Progenitor cell of endocrine pancreas (in vitro differentiated cells): ENCODE measurements at places on chromosomes 4 and X.
A peak's percentile ranks its signal among the peaks of the same experiment; 100 is the strongest.

DNA sequence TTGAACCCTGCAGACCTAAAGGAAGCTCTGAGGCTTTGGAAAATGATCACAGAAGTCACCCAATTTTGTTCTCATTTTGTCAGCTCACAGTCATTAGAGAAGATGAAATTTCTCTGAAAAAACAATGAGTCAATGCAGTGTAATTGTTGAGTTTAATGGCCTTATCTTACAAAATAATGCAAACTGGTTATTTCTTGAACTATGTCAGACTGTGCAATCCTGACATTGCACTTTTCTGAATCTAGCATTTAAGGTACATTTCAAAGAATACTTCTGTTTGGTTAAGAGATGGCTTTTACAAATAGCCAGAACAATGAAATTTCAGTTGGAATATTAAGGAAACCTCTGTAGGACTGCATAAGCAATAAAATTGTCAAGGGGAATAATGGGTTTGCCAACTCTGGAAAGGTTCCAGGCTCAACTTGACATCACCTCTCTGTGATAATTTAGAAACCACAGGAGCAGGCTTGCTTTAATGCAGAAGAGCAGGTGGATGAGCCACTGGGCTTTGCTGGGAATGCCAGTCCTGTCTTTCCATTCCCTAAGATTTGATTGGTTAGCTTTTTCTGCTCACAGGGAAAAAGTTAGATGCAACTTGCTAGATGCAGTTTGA lies 222.8 kb downstream of the FRMPD4 start:
- DNase-seq, result no peak

DNA sequence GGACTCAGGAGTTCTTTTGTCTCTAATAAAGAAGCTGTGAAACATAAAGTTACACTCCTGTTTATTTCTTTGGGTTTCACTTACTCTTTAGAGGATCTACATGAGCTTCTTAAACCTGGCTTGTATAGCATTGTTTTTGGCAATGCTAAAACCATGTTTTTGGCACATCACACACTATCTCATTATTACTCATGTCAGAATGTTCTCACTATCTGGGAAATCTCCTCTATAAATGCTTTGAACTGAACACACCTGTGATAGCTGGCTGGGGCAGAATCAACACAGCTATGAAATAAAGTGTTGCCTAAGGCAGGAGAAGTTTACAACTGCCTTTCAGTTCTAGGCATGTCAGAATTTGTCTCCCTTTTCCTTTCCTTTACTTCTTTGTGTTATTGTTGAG lies 52.6 kb downstream of the SULT1B1 start:
- DNase-seq, result no peak

DNA sequence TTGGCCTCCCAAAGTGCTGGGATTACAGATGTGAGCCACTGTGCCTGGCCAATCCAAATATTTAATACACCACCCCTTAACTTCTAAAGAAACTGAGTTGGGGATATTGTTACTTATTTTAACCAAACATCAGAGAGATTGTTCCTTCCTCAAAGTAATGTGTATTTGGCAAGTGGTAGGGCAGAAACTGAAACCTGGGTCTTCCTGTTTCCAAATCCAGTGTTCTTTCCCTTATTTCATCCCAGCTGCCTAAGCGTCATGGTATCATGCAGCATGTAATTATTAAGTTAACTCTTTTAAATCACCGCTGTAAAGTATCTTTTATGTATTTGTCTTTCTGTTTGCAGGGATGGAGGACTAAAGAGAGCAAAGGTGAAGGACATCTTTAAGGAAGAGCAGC lies 68.4 kb downstream of the GPAT3 start:
- DNase-seq, result no peak

- DNase-seq, result no peak
Measured at GRCh38 chr4:122997463-122998101, 75.2 kb upstream of the NUDT6 start.

DNA sequence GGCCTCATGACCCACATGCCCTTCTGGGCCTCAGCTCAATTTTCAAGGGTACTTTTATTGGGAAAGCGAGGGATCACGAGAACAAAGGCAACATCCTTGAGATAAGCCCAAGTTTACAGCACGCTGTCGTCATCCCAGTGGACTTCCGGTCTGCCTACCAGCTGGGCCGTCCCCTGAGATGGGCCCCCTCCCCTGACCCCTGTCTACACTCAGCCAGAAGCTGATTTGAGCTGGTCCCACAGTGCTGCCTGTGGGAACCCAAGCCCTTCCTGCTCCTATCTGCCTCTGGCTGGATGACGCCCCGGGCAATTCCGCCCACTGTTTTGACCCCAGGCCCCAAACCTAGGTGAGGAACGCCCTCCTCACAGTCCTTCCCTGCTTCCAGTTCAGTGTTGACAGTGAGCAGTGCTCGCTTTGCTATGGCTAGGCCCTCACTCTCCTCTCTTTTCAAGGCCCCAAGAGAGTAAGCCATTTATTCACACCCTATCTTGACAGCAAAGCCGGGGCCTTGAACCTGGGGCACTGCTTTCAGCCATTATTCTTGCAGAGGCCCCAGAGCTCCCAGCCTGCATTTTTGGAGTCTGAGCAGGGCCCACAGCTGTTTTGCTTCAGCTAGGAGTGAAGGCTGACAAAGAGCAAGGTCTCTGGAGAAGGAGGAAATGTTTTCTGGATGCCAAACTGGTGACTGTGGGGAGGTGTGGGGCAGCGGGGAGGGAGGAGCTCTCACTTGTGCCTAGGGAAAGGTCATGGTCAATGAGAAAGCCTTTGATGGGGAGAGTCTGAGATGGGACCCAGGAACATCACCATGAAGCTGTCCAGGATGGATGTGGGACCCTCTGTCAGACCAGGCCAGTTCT lies 164.6 kb upstream of the BCOR start:
- DNase-seq, result no peak

- DNase-seq, result no peak
Measured at GRCh38 chr4:93561842-93562241, 266.7 kb upstream of the ATOH1 start.

DNA sequence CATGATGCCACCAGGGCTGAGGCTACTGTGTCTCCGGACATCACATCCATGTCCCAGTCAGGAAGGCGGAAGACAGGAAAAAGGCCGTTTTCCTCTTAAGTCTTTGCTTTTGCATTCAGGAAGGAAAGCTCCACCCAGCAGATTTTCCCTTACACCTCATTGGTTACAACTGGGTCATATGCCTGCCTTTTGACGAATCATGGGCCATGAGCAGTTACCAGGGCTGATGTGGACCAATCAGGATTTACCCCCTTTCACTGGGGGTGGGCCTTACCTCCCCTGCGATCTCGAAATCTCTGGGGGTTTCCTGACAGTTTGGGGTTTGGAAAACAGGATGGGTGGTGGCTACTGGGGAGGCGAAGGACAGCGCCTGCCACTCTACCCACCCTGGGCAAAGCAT lies 52.5 kb upstream of the GRPEL1 start:
- DNase-seq, result no peak

DNA sequence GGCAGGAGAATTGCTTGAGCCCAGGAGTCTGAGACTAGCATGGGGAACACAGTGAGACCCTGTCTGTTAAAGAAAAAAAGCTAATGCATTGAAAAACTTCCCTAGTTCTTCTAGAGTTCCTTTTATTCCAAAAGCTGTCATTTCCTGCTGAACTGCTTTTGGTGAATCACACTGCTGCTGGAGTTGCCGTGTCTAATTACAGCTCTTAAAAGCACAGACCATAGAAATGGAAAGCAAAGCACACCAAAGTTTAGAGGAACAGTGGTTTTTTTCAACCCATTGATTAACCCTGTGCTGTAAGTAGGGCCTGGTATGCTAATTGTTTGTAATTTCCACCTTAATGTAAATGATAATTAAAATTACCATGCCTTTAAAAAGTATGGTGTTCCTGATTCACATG lies 52.4 kb downstream of the SEPTIN11 start:
- no peak for DNase-seq

DNA sequence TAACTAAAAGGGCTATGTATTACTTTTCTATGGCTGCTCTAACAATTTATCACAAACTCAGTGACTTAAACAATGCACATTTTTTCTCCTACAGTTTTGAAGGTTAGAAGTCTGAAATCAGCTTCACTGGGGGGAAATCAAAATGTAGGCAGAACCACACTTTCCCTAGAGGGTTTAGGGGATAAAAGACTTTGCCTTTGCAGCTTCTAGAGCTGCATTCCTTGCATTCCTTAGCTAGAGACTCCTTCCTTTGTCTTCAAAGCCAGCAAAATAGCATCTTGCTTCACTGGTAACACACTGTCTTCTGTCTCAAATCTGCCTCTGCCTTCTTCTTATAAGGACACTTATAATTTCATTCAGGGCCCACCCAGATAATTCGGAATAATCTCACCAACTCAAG lies 152.4 kb upstream of the SPIN4 start:
- no peak for DNase-seq

GRCh38 chrX:87045352-87045751 lies 472.2 kb upstream of the KLHL4 start:
- no peak for DNase-seq

DNA sequence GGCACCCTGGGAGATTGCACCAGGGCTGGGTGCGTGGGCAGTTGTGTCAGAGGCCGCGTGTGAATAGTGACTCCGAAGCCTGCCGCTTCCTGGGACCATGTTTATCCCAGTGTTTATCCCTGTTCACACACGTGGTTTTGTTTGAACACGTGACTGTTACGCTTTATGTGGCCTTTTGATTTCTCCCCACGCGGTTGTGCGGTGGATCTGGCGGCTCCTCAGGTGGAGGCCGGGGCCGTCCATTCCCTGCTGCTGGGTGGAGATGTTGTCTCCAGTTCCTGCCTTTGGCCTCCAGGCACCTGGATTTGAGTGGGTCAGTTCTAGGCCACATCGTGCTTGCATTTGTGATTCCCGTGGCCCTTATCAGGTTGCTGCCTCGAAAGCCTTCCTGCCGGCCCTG lies 35.1 kb downstream of the NELFA start:
- DNase-seq, result no peak

- DNase-seq, result no peak
Measured at GRCh38 chrX:16096141-16096540, 27.2 kb upstream of the GRPR start.

DNA sequence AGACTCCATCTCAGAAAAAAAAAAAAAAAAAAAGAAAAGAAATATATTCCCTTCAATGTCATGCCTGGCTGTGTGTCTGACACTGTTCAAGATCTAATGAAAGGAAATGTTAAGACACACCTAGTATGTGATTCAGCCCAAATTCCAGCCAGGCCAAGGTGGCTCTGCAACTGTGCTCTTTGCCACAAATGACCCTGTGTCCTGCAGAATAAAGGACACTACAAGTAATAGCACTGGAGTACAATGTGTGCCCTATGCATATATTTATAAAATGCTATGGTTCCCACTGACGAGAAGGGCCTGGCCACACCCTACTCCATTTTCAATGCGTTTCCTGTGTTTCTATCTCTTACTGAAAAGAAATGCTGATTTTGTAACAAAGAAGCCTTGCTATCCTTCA lies 98.0 kb upstream of the SORBS2 start:
- DNase-seq, result no peak

- no peak for DNase-seq
Measured at GRCh38 chrX:1380672-1381233, 11.2 kb downstream of the SLC25A6 start.

GRCh38 chr4:185115827-185116232 lies 27.2 kb upstream of the SLC25A4 start:
- DNase-seq, result peak; percentile 20

GRCh38 chrX:25737540-25737939 lies 400.6 kb upstream of the MAGEB18 start:
- no peak for DNase-seq

DNA sequence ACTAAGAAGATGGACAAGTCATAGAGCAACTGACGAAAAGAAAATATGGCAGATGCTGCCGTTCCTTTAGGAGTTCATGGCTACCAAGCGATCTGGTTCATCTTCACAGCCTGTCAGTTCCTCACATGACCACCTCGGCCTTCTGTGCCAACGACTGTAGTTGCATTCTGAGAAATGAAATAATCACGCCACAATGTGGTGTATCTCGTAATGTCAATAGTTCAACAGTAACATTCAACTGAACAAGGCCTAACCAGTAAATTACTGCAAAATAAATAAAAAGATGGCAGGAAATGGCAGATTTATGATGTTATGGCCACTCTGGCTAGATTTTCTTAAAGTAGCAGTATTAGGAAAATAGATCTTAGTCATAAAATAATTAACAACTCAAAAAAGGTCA lies 4.4 kb downstream of the GPRIN3 start:
- no peak for DNase-seq

- DNase-seq, result no peak
Measured at GRCh38 chrX:131394384-131394783, 105.3 kb upstream of the IGSF1 start.

GRCh38 chr4:174263445-174263736 lies 20.1 kb downstream of the FBXO8 start:
- DNase-seq, result no peak

DNA sequence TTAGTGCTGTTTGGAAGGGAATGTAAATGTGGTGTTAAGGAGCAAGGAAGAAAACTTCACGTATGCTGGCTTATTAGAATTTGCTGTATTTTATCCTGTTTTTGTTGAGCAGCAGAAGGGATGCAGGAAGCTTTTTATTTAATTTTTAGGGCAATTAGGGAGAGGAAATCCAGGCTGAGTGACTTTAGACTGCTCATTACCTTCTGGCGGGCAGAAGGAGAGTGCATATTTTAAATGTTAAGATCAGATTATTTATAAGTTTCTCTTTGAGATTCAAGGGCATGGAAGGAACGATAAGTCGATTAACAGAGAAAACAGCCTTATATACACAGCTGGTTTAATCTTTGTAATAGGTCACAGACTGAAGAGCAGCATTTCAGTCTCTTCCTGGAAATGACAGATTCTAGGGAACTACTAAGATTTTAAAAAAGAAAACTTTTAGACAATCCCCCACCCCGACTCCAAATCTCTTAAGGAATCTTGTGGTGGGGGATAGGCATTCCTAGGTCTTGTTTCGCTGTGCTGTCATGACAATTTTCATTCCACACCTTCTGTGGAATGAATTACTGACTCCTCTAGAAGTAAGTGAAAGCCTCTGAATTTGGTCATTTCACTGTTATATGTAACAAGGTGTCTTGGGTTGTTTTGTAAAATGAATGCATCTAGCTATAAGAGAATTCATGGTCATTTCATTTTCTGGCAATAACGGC lies 402.5 kb downstream of the RAPGEF2 start:
- DNase-seq, result no peak

- no peak for DNase-seq
Measured at GRCh38 chr4:53573696-53574095, 17.6 kb downstream of the LNX1 start.
